ENCODE measurements at places on chromosomes 12 and 14.

DNA sequence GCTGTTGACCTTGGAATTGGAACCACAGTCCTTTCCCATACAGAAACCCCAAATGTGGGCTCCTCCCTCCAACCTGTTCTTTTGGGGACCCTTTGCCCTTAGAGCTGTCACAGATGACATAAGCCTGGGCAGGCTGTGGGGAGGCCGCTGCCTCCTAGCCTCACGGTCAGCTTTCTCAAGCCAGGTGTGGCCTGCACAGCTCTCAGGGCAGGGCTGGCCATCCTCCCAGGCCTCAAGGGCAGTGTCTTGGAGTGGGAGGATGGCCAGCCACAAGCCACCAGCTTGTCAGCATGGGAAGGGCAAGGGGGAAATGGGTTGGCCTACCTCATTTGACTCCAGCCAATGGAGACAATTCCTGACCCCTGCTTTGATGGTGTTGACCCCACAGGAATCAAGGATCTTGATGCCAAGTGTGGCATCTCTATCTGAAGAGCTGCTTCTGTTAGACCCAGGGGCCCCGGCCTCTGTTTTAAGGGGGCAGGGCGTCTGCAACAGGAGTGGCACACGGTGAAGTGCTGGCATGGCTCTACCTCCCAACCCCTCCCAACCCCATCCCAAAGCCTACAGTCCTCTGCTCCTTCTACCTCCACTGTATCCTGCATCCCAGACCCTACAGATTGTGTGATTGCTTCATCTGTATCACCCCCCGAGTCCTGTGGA lies 11.5 kb downstream of the CBLN3 start:
- no peak for DNase-seq

DNA sequence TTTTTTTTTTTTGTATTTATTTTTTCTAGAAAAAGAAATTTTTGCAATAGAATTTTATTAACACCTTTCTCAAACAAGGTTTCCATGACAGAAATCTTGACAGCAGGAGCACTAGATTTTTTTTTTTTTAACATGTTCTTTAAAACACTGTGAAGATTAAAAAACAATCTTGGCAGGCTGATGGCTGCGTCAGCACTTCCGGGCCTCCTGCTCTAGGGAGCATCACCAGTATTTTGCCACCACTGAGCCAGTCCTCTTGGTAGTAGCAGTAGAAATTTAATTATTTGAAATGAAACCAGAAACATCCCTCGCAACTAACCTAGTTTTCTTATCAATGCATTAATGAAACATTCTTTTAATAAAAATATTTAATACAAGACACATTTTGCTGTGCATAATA lies 99.6 kb downstream of the APAF1 start:
- DNase-seq: no peak

GRCh38 chr12:78584695-78585094 lies 279.9 kb upstream of the SYT1 start:
- no peak for DNase-seq

DNA sequence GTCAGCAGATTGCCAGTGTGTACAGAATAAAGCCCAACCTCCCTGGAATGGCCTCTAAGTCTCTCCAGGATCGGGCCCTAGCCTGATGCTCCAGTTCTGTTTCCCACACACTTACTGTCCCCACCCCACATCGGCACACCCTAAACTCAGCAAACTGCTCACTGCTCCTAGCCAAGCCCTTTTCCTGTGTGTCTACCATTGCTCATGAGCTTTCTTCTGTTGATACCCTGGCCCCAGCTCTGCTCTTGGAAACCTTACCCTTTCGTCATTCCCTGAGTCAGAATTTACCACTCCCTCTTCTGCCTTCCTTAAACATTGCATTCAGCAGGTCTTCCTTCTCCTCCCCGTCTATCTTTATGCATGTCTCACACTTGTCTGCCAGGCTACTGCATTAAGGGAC lies 158.9 kb downstream of the TMX1 start:
- DNase-seq: no peak
